Activated CD8-positive, alpha-beta memory T cell treated with anti-CD3 and anti-CD28 coated beads for 4 hours (primary cell): ENCODE measurements at places on chromosomes 7 and 10.

- DNase-seq: no peak
These were observed 41.7 kb downstream of the CACUL1 start for GRCh38 chr10:118712930-118713634.

GRCh38 chr10:128865436-128866195, 601.4 kb upstream of the MGMT start:
- no peak for DNase-seq

GRCh38 chr10:47217113-47217512, 82.9 kb upstream of the GDF10 start:
- no peak for DNase-seq

- DNase-seq: no peak
These were observed at the start of gene SLC18A3 for GRCh38 chr10:49610114-49610457. SLC18A3 (plus strand) TSS chr10:49610310; CDS start chr10:49610741, 431 bp downstream.

DNA sequence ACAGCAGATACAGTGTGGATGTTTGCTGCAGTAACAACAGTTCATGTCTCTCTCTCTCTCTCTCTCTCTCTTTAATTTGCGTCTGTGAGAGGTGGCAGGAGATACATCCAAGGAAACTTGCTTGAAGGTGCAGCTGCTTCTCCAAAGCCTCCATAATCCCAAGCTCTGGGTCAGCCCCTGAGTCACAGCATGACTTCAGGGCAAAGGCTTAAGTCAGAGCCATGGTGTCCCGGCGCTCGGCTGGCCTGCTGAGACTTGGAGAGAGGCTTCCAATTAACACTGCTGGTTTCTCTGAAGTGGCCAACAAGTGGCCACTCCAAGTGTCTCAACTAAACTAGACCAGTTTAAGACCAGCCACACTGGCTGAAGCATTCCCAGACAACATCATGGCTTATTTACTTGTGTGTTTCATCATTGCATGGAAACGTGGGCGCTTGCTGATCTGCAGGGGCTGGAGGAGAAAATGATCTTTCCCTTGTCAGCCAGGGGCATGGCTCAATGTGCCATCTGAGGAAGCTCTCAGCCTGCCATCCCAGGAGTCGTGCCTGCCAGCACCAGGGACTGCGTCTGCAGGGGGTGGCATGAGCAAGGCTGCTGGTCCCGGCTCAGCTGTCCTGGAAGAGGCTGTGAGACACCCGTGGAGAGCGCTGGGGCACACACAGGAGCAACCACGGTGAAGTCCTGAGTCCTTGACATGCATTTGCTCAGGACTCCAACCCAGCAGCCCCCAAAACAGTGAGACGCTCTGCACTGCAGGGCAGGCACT, 254.2 kb downstream of the COBL start:
- DNase-seq: no peak

GRCh38 chr7:2208712-2209111, 24.0 kb downstream of the MAD1L1 start:
- DNase-seq: no peak

DNA sequence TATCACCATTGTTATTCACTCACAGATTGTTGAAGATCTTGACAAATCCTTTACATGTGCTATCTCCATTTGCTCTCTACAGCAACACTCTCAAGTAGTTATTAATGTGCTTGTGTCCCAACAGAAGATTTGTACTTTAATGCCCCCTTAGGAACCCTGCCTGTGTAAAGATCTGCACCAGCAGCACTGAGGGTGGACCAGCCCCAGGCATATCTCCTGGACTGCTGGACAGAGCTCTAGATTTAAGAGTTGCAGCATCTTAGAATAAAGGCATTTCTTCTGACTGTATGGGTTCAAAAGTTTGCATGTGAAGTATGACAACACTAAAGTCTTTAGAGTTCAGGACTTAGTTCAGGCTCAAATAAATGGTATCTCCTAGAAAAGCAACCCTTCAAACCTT, 94.7 kb downstream of the RNF133 start:
- DNase-seq: no peak

GRCh38 chr10:119826771-119827170, 45.9 kb downstream of the MCMBP start:
- DNase-seq: no peak

DNA sequence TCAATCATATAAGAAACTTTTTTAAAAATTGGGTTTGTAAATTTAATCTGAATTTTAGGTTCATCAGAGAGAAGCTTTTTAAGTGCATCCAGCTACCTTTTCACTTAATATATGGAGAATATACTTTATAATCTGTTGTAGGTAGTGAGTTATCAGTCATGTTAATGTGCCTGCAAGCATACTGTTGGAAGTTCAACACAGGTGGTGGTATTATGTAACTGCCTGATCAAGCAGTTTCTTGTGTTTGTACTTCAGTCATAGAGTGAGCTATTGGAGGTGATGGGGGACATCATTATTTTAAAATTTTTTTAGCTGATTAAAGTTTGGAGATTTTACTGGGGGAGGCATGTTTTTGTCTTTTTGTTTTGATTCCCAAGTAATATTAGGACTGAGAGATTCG, 2.5 kb downstream of the TNKS2 start:
- DNase-seq: no peak

DNA sequence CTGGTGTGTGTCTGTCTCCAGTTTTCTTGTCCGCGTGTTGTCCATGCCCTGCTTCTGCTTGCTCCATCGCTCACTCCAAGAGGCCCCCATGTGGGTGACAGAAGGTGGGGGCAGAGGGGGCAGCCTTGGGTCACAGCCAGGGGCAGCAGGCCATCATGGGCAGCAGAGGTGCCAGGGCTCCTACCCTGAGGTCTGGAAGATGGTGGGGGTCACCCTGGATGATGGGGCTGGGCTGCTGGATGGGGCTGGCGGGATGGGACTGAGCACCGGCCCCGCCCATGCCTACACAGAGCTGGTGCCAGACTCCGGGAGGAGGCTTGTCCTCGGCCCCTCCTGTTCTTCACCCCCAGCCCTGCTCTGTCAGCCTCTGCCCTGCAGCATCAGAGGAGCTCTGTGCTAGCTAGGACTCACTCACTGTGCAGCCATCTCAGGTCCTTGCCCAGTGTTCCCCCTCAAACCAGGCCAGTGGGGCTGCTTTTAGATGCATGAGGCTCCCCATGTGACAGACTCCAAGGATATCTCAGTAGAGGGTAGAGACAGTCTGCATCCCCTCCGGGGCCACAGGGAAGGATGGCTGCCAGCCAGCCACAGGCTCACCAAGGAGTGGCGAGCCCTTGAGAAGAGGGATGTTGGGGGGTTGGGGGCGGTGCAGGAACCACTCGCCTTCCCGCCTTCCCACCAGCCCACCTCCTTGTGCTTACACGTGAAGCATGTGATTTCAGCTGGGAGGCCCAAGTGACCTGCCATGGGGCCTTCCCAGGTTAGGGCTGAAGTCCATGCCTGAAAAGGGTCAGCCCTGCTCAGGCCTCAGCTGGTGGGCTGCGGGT, 35.5 kb upstream of the PPIF start:
- no peak for DNase-seq

DNA sequence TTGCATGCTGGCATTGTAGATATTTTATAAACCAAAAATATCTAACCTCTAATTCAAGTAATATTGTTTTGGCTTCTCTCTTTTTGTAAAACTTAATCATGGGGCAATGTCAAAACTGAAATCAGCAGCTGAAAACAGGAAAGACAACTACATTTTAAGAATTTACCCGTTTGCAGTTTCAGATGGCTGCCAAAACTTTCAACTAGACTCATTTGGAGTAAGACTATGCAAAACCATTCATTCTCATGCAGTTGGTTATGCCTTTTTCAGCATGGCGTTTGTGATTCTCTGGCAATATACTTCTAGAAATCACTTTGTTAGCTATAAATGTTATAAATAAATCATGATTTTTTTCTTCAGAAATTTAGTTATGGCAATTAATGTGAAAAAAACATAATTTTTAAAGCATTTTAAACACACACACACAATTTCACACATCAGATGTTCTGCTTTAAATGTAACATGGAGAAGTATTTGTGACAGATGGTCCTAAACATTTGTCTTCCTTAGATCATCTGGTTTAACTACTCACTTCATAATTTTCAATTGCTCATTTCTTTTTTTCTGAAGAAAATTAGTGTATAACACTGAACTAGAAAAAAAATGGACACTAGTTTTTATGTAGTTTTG, 116.4 kb downstream of the ITGB8 start:
- DNase-seq: no peak

GRCh38 chr10:60434418-60435046, 44.9 kb upstream of the ANK3 start:
- DNase-seq: no peak

- DNase-seq: no peak
These were observed 61.4 kb upstream of the CYP26C1 start for GRCh38 chr10:92999191-92999590.

GRCh38 chr10:76905251-76905650, 732.4 kb downstream of the KCNMA1 start:
- no peak for DNase-seq

- no peak for DNase-seq
These were observed 51.3 kb downstream of the PALD1 start for GRCh38 chr10:70529848-70530247.

DNA sequence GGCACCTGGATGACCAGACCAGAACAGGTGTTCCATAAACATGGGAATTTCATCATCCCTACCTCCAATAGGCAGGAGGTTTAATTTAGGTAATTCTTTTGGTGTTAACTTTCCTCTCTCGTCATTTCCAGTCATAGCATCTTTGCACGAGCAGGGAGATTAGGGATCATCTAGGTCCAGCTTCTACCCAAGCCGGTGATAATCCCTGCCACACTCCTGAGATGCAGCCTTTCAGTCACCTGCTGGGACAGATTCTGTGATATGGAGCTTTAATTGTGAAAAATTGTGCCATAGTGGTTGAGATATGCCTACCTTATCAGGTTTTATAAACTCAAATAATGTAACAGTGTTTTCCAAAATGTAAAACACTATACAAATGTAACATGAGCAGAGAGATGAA, 191.8 kb upstream of the AOAH start:
- no peak for DNase-seq

GRCh38 chr10:109976681-109977080, 31.1 kb upstream of the ADD3 start:
- no peak for DNase-seq

GRCh38 chr10:121677880-121678279, 79.6 kb upstream of the FGFR2 start:
- no peak for DNase-seq

DNA sequence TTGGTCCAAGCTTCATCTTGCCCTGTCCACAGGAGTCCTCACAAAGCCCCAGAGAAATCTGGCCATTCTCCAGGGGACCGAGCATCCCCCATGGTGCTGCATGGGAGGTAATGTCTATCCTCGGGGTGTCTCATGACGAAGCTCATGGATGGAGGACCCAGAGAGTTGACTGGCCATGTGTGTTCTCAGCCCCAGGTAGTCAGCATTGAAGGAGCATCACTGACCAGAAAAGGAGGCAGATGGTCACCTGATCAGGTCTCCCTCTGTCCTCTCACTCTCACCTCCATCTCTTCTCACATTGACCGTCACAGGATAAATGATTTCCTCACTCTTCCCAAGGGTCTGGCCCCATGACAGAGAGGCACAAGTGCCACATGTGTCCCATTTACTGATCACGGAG, 33.4 kb upstream of the GDF10 start:
- DNase-seq: no peak

DNA sequence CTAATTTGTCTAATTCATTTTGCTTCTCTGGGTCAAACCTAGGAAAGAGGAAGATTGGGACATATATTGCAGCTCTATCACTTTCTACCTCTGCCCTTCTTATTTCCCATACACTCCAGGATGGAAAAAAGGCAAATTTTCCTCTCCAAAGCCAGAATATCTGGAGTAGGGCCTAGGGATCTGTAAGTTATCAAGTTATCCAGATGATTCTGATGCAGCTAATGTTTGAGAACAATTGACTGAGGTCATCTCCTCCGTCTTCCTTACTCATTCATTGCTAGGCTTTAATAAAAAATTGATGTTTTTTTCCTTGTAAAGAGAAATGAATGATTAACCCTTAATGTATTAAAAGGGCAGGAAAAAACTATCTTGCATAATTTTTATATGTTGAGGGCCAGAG, 211.9 kb upstream of the GLI3 start:
- DNase-seq: no peak

DNA sequence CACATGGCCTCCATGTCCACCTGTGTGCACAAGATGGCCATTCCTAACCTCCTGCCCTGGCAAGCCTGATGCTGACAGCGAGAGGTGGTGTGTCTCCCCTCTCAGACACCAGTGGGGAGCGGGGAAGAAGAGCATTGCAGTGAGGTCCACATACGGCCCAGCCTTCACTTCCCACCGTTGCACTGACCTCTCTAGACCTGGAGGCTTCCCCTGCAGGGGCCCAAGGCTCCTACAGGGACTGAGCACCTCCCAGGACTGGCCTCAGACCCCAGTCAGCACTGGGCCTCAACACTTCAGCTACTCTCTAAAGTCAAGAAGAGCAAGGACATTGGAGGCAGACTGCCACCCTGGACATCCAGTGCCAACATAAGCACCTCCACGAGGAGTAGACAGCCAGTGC, 15.9 kb downstream of the STK32C start:
- no peak for DNase-seq

GRCh38 chr7:4550117-4550516, 132.0 kb upstream of the FOXK1 start:
- DNase-seq: no peak

GRCh38 chr7:157407512-157408257, 70.9 kb downstream of the DNAJB6 start:
- no peak for DNase-seq

GRCh38 chr10:58262766-58263165, 4.9 kb downstream of the IPMK start:
- DNase-seq: no peak
